H9 (cell line): ENCODE measurements at places on chromosomes 16 and 17. TPM values are rescaled to one million over a fixed set of nuclear protein-coding genes. Genes with fewer than 3 reads are reported as not detected.

DNA sequence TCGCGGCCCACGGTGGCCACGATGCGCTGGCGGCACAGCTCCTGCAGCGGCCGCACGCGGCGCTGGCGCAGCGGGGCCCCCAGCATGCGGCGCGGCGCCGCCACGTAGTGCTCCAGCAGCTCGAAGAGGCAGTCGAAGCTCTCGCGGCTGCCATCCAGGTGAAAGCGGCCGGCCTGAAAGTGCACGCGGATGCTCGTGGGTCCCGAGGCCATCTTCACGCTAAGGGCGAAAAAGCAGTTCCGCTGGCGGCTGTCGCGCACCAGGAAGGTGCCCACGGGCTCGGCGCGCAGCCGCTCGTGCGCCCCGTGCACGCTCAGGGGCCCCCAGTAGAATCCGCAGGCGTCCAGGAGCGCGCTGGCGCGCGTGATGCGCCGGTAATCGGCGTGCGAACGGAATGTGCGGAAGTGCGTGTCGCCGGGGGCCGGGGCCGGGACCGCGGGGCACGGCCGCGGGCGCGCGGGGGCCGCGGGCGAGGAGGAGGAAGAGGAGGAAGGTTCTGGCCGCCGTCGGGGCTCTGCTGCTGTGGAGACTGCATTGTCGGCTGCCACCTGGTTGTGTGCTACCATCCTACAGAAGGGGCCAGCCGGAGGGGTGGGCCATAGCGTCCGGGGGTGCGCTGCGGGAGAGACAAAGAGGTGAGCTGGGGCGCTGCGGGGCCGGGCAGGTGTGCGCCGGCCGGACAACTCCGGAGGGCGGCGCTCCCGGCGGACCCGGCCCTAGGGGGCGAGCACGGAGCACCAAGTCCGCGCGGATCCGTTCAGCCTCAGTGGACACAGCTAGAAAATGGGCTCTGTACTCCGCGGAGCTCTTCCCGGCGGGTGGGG, 879 bp downstream of the SOCS1 start:
- peaks cover 3% of the 10 kb centered on the region; the same call in 1 of the 2 replicates for H3K4me1 ChIP-seq
- peaks cover 8% of the 10 kb centered on the region for H3K36me3 ChIP-seq
- no peaks in the 10 kb centered on the region for H3K27me3 ChIP-seq

- H3K27ac ChIP-seq: no peak overlapping the region
- H3K4me1 ChIP-seq: no peaks in the 10 kb centered on the region
- H3K36me3 ChIP-seq: no peaks in the 10 kb centered on the region
- no peaks in the 10 kb centered on the region for H3K27me3 ChIP-seq
Observed at GRCh38 chr17:55134486-55135157, 130.1 kb upstream of the HLF start.

- no peaks in the 10 kb centered on the region for H3K4me1 ChIP-seq
- peaks cover 1% of the 10 kb centered on the region; the same call in 1 of the 3 replicates for H3K36me3 ChIP-seq
- H3K27ac ChIP-seq: no peak overlapping the region
Observed at GRCh38 chr17:41544491-41544892, 16.4 kb upstream of the KRT19 start.

DNA sequence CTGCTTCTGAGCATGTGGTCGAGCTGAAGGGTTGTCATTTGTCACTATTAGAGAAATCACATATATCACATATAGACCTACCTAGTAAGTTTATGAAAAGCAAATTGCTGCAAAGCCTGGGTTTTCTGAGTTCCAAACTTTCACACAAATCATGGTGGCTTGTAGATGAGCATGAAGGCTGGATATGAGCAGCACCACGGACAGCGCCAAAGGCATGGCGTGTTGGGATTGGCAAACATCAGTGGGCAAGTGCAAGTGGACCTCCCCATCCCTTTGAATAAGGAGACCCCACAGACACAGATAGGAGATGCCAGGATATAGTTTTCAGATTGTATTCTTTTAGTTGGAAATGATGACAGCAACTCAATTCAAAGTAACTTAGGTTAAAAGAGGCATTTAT, 77.6 kb upstream of the CACNG3 start:
- no peaks in the 10 kb centered on the region for H3K27me3 ChIP-seq
- no peak overlapping the region for H3K4me3 ChIP-seq
- no peak overlapping the region for H3K27ac ChIP-seq
- DNase-seq: peak; percentile 55
- no peaks in the 10 kb centered on the region for H3K36me3 ChIP-seq

- H3K4me1 ChIP-seq: no peaks in the 10 kb centered on the region
- no peak overlapping the region for H3K27ac ChIP-seq
- H3K36me3 ChIP-seq: peaks cover 26% of the 10 kb centered on the region
- H3K27me3 ChIP-seq: no peaks in the 10 kb centered on the region
Observed at GRCh38 chr17:18259621-18260331, 686 bp upstream of the MIEF2 start.

GRCh38 chr16:49586466-49587450, 213.2 kb downstream of the C16orf78 start:
- H3K36me3 ChIP-seq: no peaks in the 10 kb centered on the region
- no peak for DNase-seq
- H3K27ac ChIP-seq: no peak overlapping the region
- H3K4me3 ChIP-seq: no peak overlapping the region; the same call in 2 of the 3 replicates

DNA sequence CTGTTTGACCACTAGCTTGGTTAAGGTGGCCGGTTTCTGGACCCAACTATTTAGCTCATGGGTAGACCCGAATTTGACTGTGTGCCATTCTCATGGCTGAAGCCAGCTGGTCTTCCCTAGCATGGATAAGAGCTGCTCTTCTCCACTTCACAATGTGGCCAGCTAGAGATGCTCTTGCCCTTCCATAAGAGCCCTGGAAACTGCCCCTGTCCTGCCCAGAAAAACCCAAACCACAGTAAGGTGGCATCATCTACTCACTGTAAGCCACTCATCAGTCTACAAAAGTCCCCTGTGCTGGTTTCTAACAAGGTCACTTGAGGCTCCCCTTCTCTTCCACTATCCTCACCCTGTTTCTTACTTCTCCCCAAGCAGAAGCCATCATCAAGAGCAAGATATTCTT, 165.1 kb downstream of the HS3ST2 start:
- H3K27me3 ChIP-seq: no peaks in the 10 kb centered on the region
- H3K4me1 ChIP-seq: peaks cover 4% of the 10 kb centered on the region
- DNase-seq: no peak
- H3K36me3 ChIP-seq: peaks cover 5% of the 10 kb centered on the region
- H3K27ac ChIP-seq: no peak overlapping the region

DNA sequence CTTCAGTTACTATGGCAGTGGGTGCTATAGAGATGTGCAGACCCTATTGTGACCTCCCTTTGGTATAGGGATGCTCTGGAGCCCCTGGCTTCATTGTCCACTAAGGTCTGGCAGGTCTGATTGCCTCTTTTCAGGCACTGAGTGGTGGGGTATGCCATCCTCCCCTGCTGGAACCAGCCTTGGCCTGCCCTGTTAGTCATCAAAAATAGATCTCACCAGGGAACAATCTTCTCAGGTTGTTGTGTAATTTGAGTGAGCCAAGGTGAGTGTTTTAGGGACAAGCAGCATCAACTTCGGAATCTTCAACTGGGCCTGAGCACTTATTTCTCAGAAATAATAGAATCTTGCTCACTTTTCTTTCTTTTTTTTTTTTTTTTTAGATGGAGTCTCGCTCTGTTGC, 19.6 kb downstream of the HMOX2 start:
- H3K27ac ChIP-seq: no peak overlapping the region
- H3K27me3 ChIP-seq: no peaks in the 10 kb centered on the region
- H3K4me3 ChIP-seq: no peak overlapping the region
- DNase-seq: no peak

DNA sequence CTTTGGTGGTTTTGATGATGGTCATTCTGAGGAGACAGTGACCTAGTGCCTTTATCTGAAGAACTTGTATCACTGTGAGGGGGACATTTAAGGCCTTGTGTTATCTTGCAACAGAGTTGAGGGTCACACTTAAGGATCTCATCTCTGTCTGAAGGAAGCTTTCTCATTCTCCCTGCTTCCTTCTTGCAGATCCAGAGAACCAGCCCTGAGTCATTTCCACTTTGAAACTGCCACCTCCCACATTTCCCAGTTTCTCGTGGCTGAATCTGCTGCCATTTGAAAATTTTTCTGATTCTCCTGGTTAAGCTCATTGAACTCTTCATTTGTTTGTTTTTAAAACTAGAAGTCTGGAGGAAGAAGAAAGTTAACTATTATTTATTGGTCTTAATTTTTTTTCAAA, 190.2 kb upstream of the CDH11 start:
- DNase-seq: no peak
- H3K36me3 ChIP-seq: no peaks in the 10 kb centered on the region
- H3K27ac ChIP-seq: no peak overlapping the region
- H3K4me1 ChIP-seq: no peaks in the 10 kb centered on the region; the same call in 1 of the 2 replicates
- no peak overlapping the region for H3K4me3 ChIP-seq
- no peaks in the 10 kb centered on the region; the same call in 1 of the 2 replicates for H3K27me3 ChIP-seq

DNA sequence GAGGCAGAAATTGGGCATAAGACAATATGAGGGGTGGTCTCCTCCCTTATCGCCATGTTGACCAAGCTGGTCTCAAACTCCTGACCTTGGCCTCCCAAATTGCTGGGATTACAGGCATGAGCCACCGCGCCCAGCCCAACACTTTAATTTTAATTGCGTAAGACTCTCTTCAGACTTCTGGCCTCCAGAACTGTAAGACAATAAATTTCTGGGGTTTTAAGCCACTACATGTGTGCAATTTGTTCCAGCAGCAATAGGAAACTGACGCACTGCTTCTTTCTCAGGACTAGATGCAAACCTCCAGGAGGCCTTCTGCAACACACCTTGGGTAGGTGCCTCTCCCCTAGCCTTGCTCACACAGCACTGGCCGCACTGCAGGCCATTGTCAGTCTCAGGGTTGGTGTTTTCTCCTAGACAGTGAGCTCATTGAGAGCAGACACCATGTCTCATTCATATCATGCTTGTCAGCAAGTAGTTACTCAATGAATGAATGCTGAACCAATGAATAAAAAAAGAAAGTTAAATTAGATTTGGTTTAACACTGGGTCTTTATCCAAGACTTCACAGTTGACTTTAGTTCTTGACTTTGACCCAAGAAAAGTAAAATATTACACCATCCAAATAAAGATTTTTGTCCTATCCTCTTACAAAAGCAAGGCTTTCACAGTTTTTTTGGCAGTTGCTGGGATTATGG, 5.5 kb upstream of the ACSF2 start:
- H3K4me3 ChIP-seq: no peak overlapping the region
- H3K36me3 ChIP-seq: peaks cover 13% of the 10 kb centered on the region
- no peak for DNase-seq
- no peak overlapping the region for H3K27ac ChIP-seq
- no peaks in the 10 kb centered on the region for H3K4me1 ChIP-seq
- H3K27me3 ChIP-seq: no peaks in the 10 kb centered on the region; the same call in 1 of the 2 replicates

Gene LRRC75A
- total RNA-seq: 9.4 and 10.1 TPM in 2 replicates

Gene ERN2
- 1.2 and 2.1 TPM in 2 replicates for total RNA-seq

Gene SHCBP1
- 16.6 and 17.2 TPM in 2 replicates for total RNA-seq

Gene SULT1A4
- 1.9 and 7.6 TPM in 2 replicates for total RNA-seq

Gene GCGR
- total RNA-seq: 0.24 and 0.26 TPM in 2 replicates
